B cell (primary cell): ENCODE measurements at places on chromosomes 7 and 10. TPM values are rescaled to one million over a fixed set of nuclear protein-coding genes. Genes with fewer than 3 reads are reported as not detected.

ADAM22 gene
- 1.8 and 2.0 TPM in 2 replicates for total RNA-seq

PARD3 gene
- total RNA-seq = not detected in 2 replicates

PRPS1L1 gene
- total RNA-seq = not detected in 2 replicates

INA gene
- total RNA-seq = not detected in 2 replicates

SFTPA1 gene
- total RNA-seq = not detected in 2 replicates

SPAM1 gene
- total RNA-seq = not detected in 2 replicates
